ENCODE measurements at places on chromosomes 2 and 18.

DNA sequence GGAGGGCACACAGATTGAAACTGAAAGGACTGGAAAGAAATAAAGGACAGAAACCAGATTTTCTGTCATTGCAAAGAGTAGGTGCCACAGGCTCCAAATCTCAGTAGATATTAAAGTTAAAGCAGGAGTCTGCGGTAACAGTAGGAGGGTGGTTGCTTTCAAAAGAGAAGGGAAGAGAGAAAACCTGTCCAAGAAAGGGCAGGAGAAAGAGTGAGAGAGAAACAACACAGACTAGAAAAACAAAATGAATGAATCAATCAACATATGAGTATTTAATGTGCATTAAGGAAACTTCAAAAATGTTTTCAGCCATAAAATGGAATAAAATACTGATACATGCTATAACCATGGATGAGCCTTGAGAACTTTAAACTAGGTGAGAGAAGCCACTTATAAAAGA, 143.1 kb upstream of the CTAGE1 start:
- no peak for DNase-seq

DNA sequence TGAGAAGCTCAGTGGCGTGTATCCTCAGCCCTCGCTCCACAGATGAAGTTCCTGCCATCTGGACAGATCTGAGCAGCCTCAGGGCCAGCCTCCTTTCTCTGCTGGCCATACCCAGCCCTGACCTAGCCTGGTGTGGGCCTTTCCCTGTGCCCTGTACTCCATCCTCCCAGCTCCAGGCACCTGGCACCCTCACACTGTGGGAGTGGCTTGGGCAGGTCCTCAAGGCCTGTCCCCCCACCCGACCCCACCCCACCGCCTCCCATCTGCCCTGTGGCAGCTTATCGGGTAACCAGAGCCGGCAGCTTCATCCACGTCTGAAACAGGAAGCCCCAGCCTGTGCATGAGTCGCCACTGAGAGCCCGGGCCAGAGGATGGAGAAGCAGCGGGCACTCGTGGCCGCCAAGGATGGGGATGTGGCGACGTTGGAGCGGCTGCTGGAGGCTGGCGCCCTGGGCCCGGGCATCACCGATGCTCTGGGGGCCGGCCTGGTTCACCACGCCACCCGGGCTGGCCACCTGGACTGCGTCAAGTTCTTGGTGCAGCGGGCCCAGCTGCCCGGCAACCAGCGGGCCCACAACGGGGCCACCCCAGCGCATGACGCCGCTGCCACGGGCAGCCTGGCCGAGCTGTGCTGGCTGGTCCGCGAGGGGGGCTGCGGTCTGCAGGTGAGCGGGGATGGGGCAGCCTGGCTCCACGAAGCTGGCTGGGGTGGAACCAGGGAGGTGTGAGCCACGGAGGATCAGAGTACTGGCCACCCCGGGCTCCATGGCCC, at the start of gene ESPNL:
ESPNL (plus strand) TSS at position 292 of the 772 bp plus-strand sequence; CDS start at position 372, 80 bp downstream.
- DNase-seq, result no peak

- no peak for DNase-seq
Observed at GRCh38 chr18:67074309-67074708, 442.2 kb downstream of the DSEL start.

- no peak for DNase-seq
Observed at GRCh38 chr2:66982766-66983165, 414.4 kb upstream of the ETAA1 start.

- no peak for DNase-seq
Observed at GRCh38 chr2:23158306-23158705, 226.7 kb upstream of the KLHL29 start.

DNA sequence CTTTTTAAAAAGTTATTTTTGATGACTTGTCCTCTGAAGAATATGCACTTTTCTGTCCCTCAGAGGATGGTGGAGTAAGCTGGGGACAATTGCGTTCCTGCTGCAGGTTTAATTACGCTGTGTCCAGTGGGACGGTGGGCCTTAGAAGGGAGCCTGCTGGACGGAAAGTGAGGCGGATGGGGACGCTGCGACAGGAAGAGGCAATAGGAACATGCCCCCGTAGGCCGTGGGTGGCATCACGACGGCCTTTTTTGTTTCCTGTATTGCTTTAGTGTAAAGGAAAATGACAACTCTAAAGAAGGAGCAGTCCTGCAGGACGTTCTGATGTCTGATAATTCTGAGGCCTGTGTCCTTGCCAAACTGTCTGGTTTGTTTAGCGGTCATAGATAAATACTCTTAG, 121.6 kb downstream of the NFATC1 start:
- DNase-seq, result no peak

GRCh38 chr2:198314559-198315153, 510.3 kb downstream of the PLCL1 start:
- DNase-seq, result no peak

DNA sequence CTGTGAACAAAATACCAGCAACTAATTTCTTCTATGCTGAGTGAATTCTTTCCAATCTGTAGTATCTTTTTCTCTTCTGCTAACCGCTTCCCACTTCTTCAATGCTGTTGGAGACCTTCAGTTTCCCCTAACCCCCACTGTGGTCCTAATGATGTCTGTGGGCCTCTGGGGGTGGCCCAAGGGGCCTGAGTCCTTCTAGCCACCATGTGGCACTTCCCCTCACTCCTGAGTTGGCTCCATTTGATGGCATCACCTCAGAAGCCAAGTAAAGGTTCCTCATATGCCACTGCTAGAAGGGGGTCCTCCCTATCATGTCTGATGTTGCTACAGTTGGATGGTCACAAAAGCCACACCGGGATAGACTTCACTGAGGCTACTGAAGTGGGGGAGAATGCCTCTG, 37.5 kb downstream of the ARHGAP25 start:
- DNase-seq, result no peak

- no peak for DNase-seq
Observed at GRCh38 chr2:85539361-85540132, 579 bp downstream of the MAT2A start.

DNA sequence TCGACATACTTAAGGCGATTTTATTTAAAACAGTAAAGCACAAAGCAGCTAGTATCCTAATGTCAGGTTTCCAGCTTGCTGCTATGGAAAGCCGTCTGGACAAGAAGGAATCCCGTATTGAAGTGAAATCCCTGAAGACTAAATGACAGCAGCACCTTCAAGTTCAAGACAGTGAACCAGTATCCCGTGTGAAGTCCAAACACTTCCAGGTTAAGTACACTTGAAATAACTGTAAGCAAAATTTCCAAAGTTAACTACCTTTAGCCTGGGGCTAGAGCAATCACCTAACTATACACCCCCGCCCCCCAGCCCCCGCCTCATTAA, 1.2 kb downstream of the MBOAT2 start:
- DNase-seq, result no peak

DNA sequence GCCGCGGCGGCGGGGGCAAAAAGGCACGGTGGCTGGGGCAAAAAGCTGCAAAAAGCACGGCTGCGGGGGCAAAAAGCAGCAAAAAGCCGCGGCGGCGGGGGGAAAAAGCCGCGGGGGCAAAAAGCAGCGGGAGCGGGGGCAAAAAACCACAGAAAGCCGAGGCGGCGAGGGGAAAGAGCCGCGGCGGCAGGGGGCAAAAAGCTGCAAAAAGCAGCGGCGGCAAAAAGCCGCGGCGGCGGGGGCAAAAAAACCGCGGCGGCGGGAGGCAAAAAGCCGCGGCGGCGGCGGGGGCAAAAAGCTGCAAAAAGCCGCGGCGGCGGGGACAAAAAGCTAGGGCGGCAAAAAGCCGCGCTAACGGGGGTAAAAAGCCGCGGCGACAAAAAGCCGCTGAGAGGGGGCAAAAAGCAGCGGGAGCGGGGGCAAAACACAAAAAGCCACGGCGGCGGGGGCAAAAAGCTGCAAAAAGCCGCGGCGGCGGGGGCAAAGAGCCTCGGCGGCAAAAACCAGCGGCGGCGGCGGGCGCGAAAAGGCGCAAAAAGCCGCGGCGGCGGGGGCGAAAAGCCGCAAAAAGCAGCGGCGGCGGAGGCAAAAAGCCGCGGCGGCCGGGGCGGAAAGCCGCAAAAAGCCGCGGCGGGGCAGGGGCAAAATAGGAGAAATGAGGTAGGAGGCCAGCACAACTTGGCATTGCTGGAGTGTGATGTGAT, 123.4 kb downstream of the ANKRD30BL start:
- no peak for DNase-seq

DNA sequence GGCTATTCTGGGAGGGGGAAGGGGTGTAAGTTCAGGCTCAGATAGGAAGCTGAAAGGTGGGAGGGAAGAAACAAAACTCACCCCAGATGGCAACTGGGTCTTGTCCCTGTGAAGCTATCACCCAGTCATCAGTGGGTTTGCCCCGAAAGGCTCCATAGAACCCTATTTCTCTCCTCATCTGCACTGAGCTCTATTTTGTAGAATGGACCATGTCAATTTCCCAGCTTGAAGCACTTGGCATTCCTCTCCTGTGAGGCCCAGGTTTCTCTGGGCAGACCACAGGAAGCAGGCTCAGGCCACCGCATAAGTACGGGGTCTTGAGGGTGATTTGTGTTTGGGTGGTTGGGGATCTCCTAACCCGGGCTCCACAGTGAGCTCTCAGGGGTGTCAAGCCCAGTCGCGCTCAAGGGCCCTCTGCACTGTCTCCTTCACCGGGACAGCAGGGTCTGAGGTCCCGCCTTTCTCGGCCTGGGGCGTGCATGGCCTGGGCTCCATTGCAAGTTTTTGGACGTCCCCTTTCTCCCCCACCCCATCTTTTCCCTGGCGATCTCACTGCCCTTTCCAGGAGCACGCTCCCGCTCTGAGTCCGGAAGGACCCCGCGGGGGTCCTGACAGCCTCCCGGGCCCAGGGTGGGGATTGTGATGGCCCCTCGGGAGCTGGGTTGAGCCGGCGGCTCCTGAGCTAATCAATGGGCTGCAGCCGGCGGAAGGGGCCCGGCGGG, 27.3 kb upstream of the NOTO start:
- DNase-seq, result no peak

GRCh38 chr2:212987492-212987891, 163.9 kb downstream of the IKZF2 start:
- DNase-seq, result no peak

Measured in NCI-H1417 treated with DMSO at 0.1 percent for 48 hours (cell line).